ENCODE measurements at places on chromosomes 2 and 18.

- no peak for DNase-seq
Observed at GRCh38 chr18:60067426-60068210, 167.8 kb downstream of the PMAIP1 start.

GRCh38 chr2:105834931-105835330, 90.2 kb downstream of the NCK2 start:
- no peak for DNase-seq

- DNase-seq: no peak
Observed at GRCh38 chr2:187390891-187391290, 57.2 kb downstream of the CALCRL start.

DNA sequence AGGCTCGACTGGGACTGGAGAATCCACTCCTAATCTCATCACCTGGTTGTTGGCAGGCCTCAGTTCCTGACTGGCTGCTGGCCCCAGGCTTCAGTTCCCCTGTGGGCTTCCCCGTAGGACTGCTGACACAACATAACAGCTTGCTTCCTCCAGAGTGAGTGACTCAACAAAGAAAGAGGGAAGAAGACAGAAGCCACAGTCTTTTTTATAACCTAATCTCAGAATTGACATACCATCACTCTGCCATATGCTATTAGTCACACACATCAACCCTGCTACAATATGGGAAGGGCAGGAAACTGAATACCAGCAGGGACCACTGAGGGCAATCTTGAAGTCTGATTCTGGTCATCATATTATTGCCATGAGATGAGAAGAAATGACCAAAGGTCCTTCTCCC, 76.8 kb upstream of the SLC14A2 start:
- no peak for DNase-seq

GRCh38 chr2:231632559-231633142, 40.0 kb downstream of the TEX44 start:
- no peak for DNase-seq

DNA sequence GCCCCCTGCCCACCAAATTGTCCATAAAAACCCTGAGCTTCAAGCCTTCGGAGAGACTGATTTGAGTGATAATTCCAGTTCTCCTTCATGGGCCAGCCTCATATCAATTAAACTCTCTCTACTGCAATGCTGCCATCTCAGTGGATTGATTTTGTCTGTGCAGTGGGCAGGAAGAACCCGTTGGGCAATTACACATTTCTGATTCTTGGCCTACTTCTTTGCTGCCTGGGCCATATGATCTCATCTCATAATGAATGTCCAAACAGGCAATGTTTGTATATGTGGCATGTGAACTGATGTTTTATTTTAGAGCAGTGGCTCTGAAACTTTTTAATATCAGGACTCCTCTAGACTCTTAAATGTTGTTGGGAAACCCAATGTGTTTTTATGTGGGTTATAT, 101.2 kb upstream of the SLC38A11 start:
- no peak for DNase-seq

- DNase-seq: no peak
Observed at GRCh38 chr18:4639628-4640310, 184.7 kb upstream of the DLGAP1 start.

GRCh38 chr18:59988098-59988706, 88.4 kb downstream of the PMAIP1 start:
- peak; percentile 2 for DNase-seq

DNA sequence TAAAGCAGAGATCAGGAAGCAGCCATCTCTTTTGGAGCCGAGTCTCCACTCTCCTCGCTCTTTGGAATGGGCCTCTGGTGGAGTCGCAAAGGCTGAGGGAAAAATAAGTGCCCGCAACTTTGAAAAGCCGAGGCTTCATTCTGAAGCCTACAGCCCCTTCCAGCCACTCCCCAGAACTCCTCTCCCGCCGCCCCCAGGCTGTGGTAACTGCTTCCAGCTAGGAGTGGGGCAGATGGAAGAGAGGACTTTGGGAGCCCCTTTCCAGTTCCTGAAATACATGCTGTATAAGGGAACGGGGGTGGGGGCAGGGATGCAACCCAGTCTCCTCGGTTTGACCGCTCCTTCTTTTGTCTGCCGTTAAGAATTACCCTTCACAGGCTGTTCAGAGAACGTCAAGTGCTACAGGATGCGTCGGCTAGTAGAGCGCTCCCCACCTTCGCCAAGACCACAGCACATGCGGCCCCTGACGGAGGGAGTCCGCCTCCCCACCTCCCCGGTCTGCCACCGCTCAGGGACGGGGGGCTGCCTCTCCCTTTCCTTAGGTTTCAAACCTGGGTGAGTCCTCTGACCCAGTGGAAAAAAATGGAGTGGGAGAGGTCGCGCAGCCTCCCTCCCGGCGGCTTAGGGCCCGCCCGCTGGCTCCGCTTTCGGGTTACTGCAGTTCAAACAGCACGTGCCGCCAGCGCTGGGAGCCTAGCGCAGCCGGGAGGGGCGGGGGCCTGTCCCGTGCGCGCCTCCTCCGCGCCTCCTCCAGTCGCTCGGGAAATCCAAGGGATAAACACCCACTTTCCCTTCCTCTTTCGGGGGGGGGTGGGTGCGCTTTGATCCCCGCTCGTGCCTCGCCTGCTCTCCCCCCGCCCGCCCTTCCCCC, 4.9 kb downstream of the CYP26B1 start:
- no peak for DNase-seq

DNA sequence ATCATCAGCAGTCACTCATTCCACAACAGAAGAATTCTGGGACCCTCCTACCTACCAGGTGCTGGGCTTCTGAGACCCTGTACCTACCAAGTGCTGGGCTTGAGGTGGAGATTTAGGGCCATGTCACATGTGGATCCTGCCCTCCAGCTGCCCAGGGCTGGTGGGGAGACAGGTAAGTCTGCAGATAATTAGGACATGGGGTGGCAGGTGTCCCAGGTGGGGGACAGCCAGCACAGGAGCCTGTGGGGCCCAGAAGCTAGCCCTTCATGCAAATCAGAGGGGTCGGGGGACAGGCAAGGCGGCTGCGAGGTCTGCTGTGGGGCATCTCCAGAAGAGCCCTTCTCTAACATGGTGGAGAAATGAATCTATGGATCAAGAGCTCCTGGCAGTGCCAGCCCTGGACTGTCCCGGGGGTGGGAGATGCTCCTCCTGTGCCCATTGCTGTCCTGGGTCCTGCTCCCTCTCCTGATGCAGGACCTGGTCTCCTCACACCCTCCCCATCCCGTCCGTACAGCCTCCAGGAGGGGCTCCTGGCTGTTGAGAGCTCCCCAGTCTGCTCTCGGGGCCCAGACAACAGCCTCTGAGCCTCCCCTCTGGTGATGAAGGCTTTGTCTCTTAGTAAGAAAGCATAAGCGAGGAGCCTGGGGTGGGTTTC, 106.3 kb upstream of the GLI2 start:
- DNase-seq: no peak

- DNase-seq: no peak
Observed at GRCh38 chr2:72958542-72959385, 41.4 kb downstream of the EMX1 start.

GRCh38 chr2:45457211-45457945, 153.7 kb downstream of the SRBD1 start:
- DNase-seq: no peak

DNA sequence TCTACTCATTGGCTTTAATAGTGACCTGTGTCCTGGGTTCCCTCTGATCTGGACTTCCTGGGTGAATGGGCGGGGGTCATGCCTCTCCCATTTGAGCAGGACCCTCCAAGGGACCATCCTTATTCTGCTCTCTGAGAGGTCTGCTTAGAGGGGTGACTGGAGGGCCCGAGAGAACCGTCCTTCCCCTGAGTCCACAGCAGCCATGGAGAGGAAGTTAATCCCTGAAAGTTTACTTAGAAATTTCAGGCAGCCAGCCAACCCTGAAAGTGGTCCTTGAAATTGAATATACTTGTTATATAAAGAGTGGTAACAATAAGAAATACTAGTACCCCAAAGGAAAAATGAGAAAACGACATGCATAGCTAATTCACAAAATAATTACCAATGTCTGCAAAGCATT, 226.1 kb downstream of the DYSF start:
- no peak for DNase-seq

GRCh38 chr2:239111401-239112100, 263.7 kb downstream of the TWIST2 start:
- DNase-seq: no peak

- DNase-seq: no peak
Observed at GRCh38 chr18:77201506-77201905, 48.1 kb upstream of the GALR1 start.

Measured in activated T-helper 1 cell treated with Interleukin-2 at 50 U/mL for 16 hours (primary cell).